NCI-H2171 (cell line): ENCODE measurements at places on chromosomes 1 and 21.

DNA sequence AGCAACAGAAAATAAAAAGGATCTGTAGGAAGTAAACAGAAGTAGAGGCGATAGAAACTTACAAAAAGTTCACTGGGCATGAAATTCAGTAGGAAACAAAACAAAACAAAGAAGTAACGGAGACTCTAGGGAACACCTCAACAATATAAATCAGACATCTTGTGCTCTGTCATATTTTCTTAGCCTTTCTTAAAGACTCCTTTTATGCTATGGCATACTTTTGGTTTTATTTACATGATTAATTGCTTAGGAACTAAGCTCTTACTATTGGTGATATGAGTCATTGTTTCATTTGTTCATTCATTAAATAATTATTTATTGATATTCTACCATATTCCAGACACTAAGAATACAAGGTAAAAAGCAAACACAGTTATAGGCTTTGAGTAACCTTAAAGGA, 126.6 kb downstream of the KCNT2 start:
- no peak for DNase-seq

DNA sequence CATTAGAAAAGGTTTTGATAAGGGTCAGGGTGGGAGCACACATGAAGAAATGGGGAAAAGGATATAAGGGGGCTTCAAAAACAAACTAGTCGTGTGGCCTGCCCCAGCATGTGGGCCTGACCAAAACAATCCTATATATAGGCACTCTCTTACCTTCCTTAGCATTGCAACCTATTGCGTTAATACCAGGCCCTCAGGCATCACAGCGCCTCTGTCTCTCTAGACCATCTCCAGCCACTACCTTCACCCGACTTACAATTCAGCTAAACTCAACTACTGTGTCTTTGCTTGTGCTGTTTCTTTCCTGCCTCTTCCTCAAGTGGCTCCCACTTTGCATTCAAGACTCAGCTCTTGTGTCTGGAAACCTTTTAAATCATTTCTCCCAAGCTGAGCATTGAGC, 47.0 kb upstream of the GJA5 start:
- no peak for DNase-seq

GRCh38 chr1:248821101-248821500, 4.6 kb downstream of the SH3BP5L start:
- no peak for DNase-seq

- DNase-seq, result no peak
Measured at GRCh38 chr1:94101613-94102525, 19.1 kb downstream of the ABCA4 start.

DNA sequence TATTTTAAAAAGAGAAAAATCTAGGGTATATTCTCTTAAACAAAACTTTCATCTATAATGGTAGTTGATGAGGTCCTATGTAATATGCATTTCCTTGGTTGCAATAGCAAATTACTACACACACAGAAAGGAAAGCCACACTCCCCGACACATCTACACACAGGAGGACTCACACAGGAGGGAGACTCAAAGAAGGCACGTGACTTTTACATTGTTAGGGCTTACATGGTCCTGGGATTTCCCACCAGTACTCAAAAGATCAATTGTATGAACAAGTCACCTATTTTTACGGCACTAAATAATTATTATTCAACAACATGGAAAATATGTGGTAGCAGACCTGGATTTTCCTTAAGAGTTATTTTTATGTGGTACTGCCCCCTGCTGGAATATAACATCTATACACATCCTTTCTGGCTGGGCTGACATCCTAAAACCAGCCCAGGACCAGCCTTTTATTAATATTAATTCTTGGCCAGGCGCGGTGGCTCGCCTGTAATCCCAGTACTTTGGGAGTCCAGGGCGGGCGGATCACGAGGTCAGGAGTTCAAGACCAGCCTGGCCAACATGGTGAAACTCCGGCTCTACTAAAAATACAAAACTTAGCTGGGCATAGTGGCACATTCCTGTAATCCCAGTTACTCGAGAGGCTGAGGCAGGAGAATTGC, 33.9 kb upstream of the LGALS8 start:
- DNase-seq, result peak; percentile 10

- no peak for DNase-seq
Measured at GRCh38 chr1:31266547-31266946, 26.9 kb upstream of the NKAIN1 start.

- no peak for DNase-seq
Measured at GRCh38 chr1:116904791-116905320, 4.9 kb upstream of the PTGFRN start.

DNA sequence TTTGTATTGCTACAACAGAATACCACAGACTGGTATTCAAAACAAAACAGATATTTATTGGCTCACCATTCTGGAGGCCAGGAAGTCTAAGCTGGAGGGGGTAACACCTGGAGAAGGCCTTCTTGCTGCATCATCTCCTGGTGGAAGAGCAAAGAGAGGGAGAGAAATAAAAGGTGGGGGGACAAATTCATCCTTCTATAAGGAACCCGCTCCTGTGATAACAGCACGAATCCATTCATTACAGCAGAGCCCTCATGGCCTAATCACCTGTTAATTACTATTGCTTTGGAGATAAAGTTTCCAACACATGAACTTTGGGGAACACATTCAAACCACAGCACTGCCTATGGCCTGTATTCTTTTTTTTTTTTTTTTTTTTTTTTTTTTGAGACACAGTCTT, 5.4 kb downstream of the S100A2 start:
- DNase-seq, result no peak

DNA sequence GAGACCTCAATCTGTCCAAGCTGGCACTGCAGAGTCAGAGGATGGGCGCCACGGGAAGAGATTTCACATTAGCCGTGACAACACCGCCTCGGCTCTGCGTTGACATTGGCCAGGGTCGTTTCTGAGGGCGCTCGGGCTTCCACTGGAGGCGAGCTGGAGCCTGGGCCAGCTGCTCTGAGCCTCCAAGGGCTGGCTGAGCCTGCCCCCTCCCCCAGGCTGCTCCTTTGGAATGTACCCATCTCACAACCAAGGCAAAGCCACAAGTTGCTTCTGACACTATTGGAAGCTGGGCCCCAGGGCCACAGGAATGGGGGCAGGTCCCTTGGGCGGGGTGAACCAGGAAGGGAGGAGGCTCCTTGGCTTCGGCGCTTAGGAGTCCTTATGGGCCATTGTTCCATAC, 12.7 kb downstream of the GPR3 start:
- no peak for DNase-seq

DNA sequence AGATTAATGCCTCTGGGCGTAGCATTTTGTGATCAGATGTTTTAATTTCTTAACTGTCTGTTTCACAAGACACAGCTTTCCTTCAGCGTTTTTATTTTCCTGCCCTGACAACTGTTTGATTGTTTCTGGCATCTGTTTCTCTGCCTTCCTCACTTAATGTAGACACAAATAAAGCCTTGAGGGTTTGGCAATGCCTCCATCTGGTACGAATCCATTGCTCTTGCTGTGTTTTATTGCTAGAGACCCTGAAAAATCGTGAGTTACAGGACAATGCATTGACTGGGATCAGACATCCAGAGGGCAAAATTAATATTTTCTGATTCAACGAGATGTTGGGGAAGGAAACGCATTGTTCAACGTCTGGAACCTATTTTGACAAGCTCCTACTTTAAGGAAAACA, 363.5 kb downstream of the MRPL39 start:
- no peak for DNase-seq

DNA sequence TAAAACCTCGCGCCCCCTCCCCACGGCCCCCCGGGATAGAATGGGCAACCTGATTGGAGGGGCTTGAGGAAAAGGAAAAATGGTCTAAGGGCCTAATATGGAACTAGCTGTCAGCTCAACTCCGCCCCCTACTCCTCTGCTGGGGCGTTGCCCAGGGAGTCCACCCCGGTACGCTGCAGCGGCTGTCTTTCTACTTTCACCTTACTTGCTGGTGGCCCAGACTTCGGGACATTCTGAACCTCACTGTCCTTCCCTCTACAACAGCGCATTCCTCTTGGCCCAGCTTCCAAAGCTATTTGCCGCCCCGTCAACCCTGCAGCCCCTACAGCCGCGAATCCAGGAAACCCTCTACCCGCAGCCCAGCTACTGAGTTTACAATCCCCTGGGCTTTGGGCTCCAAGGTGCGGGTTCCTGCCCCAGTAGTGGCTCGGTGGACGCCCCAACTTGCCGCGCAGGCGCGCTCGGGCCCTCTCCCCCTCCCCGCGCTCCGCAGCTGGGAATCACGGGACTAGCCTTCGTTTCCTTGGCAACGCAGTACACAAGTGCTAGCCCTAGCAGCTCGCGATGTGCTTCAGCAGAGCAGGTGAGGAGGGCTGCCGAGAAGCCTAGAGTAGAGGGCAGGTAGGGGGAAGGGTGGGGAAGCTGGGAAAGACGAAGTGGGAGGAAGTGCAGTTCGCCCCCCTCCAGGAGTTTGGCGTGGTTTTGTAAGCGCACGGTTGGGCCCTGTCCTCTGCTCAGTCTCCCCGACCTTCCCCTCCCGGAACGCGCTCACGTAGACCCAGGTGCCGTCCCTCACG, 55.6 kb downstream of the CHIA start:
- peak; percentile 93 for DNase-seq

DNA sequence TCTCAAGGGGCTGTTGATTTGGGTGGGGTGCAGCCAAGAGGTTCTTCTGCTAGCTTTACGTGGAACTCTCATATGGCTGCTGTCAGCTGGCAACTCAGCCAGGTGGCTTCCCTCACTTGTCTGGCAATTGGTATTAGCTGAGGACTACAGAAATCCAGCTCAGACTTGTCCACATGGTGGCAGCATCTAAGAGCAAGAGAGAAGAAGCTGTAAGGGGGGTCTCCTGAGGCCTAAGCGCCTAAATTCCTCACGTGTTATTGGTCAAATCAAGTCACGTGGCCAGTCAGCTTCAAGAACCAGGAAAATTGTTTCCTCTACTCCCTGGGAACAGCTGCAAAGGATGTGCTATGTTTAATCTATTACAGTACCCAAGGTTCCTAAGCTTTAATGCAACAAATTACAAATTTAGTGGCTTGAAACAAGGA, 4.2 kb upstream of the DYRK3 start:
- DNase-seq, result peak; percentile 89

DNA sequence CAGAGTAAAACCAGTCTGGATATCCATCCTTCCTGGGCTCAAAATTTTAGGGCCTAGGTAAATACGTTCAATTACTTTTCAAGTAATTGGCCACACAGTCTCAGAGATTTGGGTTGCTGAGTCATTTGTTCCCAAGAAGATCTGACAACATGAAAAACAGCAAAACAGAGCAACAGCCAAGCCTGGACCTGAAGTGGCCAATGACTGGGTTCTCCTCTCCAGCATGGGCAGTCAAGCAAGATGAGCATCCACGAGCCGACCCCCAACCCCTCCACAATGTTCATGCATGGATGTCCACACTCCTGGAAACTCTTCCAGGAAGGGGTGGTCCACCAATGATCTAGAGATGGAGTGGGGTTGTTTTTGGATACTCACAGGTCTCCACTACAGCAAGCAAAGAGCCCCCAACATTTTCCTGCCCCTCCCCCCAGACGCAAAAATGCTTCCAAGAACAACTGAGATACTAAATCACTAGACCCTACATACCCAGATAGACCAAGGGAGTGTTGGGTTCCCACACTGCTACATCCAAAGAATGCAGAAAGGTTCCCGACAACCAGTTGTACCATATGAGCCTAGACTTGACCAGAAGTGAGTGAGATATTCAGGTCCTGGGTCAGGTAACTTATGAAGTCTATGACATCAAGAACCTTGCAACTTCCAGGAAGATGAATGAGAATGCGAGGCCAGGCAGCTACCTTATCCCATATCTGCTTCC, 73.0 kb downstream of the CD46 start:
- DNase-seq, result no peak

- DNase-seq, result no peak
Measured at GRCh38 chr1:143497374-143497747, 474.4 kb downstream of the FAM72C start.

DNA sequence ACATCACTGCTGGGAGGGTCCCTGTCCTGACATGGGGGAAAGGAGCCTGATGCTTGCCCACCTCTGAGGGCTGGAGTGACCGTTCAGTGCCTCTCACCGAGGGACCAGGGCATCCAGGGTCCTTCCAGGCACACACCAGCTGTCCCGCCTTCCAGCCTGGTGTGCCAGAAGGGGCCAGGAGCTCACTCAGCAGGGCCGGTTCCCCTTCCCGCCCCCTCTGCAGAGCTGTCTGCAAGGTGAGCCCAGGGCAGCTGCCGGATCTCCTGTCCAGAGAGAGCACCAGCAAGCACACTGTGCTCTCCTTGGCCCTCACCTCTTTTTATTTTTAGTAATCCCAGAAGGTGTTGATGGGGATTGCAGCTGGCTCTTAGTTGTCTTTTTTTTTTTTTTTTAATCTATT, 16.9 kb downstream of the H6PD start:
- no peak for DNase-seq

DNA sequence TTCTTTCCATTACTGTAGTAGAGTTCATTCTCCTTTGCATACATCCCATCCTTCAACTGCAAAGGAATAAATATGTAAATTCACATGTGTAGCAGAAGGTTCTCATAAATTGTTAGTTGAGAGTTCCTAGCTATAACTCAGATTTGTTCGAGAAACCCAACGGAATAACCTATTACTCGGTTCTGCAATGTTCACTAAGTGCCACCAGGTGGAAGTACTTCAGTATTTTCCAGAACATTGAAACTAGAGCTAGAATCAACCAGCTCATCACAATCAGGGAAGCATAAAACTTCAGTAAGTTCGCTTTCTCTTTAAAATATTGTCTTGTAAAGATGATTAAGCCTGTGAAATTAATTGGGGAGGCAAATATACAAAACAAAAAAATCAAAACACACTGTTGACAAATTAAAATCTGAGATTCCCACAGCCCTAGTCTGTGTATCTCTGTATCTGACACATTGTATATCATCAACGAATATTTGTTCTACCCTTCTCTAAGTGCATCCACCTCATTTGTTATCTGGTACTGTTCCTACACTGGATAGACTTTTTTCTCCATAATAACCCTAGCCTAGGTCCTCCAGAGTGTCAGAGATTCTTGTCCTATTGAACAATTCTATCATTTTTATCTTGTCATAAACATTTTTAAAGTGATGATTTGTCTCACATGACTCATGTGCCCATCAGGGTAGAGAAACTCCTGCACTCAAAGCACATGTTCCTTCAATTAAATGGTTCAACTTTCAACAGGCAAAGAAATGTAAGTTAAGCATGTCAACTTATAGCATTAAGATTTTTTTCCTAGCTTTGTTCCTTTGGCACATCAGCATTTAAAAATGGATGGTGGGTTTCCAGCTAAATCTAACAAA, 31.9 kb downstream of the MROH9 start:
- no peak for DNase-seq

GRCh38 chr21:31331231-31331630, 12.8 kb downstream of the TIAM1 start:
- no peak for DNase-seq

DNA sequence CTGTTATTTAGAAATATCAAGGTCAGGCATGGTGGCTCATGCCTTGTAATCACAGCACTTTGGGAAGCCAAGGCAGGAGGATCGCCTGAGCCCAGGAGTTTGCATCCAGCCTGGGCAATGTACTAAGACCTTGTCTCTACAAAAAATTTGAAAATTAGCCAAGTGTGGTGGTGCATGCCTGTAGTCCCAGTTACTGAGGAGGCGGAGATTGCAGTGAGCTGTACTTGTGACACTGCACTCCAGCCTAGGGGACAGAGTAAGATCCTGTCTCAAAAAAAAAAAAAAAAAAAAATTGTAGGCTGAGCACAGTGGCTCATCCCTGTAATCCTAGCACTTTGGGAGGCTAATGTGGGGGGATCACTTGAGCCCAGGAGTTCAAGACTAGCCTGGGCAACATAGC, 45.3 kb downstream of the PIK3CD start:
- no peak for DNase-seq
